ENCODE measurements at places on chromosomes 16 and 17.

DNA sequence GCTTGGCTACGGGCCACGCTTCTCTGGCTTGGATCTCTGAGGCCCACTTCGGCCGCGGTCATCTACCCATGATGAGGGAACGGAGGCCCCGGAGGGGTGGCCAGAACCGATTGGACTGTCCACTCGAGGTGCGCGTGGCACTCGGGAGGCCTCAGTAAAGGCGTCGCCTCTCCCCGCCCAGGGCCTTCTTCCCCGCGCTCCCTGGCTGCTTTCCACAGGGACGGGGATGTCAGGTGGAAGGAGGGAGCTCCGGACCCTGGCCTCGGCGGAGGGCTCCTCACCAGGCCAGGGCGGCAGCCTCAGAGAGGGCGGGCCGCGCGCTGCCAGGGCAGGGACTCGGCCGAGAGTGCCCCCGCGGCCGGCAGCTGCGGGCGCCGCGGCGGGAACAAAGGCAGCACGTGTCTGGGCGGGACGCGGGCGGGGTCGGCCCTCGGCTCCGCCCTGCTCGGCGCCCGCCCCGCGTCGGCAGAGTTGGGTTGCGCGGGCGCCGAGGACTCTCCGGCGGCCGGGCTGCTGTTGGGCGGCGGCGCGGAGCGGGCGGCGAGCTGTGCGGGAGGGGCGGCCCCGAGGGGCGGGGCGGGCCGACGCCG is 587 bp upstream of the CDK5R1 start:
- peak; percentile 77 for DNase-seq

DNA sequence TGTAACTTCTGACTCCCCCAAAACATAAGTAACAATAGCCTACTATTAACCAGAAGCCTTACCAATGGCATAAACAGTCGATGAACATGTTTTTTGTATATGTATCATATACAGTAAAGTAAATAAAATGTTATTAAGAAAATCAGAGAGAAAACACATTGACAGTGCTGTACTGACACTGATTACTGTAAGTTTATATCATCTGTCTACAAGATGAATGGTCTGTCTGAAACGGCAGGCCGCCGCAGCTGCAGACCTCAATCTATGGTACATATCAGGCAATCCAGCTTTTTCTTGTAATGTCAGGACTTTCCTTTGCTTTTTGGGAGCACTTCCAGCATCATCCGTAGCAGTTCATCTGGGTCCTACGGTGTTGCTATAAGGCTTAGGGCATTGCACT is 44.2 kb upstream of the RPH3AL start:
- DNase-seq, result no peak

DNA sequence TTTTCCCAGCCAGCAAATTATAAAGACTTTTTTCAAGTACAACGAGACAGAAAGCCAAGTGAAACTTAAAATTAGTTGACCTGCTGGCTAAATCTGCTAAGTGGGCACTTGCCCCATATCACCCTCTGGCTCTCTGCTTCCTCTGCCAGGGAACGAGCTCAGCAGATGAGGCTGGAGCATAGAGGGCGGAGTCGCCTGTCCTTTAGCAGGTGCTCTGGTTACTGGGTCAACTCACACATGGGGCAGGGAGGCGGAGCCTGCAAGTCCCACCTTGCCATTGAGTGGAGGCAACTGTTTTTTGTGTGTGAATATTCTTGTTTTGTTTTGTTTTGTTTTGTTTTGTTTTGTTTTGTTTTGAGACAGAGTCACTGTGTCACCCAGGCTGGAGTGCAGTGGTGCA is 62.5 kb downstream of the EMP2 start:
- DNase-seq, result no peak

DNA sequence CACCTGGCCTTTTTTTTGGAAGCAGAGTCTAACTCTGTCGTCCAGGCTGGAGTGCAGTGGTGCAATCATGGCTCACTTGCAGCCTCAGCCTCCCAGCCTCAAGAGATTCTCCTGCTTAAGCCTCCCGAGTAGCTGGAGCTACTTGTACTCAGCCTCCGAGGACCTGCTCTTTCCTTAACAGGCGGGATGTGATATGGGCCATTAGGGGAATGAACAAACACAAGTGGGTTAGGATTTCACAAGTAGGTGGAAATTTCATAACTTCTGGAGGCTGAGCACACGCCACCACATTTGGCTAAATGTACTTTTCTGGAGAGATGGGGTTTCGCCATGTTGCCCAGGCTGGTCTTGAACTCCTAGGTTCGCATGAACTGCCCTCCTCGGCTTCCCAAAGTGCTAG is 4.1 kb downstream of the PAM16 start:
- no peak for DNase-seq

DNA sequence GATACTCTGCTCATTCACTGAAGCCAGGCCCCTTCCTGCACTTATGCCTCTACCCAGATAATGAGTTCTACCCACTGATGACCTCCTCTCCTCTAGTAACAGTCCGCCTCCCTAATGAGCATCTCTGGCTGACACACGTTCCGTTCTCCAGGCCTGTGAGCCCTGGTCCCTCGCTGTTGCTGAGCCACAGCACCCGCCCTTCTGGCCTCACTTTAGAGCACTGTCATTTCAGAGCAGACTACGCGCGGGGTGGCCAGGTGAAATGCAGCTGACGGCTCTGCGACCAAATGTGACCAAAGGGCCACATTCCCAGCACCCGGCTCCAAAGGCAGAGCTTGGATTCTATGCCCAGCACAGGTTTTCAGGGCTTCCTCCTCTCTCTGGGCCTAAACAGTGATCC is 13.8 kb downstream of the PSMD3 start:
- DNase-seq, result no peak

- DNase-seq, result no peak
These were observed 2.4 kb upstream of the VAC14 start for GRCh38 chr16:70803319-70803718.

DNA sequence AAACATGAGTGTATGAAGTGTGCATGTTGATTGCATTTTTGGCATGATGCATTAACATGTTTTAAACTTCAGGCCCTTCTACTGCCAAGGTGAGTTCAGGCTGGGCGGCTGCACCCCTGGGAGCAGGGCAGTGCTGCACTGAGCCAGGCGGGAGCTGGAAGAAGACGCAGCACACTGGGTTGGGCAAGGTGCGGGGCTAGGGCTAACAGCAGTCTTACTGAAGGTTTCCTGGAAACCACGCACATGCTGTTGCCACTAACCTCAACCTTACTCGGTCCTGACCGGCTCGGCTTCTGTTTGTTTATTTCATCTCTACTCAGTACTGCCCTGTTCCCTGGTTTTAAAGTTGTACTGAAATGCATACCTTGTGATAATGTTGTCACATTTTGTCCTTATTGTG is 61.0 kb downstream of the MAP2K4 start:
- DNase-seq, result no peak

DNA sequence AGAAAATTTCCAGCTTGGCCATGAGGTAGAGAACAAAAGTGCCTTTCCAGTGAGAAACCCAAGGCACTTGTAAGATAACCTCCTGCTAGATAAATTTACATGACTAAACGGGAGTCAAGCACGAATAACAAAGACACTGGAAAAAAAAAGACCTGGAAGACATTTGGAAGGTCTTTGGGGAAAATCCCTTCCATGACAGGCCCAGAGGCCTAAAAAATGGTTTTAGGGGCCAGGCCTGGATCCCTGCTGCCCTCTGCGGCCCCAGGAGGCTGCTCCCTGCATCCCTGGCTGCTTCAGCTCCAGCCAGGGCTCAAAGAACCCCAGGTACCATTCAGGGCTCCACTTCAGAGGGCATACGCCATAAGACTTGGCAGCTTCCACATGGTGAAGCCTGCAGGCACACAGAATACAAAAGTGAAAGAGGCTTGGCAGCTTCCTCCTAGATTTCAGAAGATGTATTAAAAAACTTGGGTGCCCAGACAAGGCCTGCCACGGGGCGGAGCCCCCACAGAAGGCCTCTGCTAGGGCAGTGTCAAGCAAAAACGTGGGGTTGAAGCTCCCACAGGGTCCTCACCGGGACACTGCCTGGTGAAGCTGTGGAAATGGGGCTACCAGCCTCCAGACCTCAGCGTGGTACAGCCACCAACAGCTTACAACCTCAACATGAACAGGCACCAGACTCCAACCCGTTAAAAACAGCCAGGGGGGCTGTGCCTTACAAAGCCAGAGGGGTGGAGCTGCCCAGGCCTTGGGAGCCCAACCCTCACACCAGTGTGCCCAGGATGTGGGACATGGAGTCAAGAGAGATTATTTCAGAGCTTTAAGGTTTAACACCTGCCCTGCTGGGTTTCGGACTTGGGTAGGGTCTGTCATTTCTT is 77.1 kb downstream of the SDK2 start:
- no peak for DNase-seq

DNA sequence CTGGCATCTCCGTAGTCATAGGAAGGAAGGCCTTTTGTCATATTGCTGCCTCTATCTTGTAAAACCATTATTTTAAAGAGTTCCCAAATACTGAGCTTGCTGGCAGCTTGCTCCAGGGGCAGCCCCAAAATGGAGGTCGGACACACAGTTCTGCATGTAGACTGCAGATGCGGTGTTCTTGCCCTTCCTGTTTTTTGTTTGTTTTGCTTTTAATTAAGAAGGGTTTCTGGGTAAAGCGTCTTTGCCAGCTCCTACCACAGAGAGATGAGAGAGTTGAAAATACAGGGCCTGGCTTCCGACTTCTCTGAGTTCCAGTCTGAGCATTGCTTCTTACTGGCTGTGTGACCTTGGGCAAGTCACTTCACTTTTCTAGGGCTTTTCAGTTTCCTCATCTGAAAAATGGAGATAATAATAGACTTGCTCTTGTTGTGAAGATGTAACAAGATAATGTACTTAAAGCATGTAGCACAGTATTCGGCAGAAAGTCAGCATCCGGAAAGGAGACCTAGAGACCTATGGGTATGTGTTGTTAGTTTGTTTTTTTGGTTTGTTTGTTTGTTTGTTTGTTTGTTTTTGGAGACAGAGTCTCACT is 67.8 kb upstream of the GSE1 start:
- no peak for DNase-seq

DNA sequence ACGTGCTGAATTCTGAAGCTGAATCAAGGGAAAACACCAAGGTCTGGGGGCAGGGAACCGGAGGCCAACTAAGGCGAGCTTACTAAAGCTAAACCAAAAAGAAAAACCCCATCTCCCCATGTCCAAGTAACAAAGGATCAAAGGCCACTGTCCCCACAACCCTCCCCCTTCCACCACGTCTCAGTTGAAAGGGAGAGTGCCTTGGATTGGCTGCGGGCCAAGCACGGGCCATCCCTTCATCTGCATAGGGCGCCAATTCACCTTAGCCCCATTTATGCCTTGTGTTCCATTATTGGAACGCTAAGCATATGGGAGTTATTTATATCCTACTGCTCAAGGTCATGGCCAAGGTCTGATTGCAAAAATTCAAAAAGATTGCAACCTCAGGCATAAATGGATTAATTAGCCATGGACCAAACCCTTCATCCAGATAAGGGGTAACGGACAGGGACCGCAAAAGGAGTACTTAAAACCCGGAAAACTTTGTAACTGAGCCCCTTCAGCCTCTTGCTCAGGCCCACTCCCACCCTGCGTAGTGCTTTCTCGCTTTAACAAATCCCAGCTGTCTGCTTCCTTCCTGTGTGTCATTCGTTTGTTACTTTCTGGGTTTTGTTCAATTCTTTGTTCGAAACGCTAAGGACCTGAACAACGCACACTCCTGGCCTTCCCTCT is 740 bp upstream of the ATP6V0D1 start:
- DNase-seq, result peak; percentile 43

DNA sequence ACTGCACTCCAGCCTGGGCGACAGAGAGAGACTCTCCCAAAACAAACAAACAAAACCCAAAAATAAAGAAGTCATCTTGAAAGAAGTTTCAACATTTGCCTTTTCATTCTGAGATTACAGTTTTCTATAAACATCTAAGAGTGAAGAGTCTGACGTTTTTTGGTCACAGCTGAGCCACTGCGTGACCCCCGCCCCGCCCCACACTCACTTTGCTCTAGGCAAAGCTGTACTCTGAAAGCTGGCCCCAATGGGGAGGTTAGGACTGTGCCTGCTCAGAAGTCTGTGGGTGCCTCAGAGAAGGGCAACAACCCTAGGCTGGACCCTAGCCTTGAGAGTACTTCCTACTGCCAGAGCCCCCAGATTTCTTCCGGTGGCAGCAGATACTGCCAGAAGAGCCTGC is 19.3 kb downstream of the CYB5D2 start:
- no peak for DNase-seq

DNA sequence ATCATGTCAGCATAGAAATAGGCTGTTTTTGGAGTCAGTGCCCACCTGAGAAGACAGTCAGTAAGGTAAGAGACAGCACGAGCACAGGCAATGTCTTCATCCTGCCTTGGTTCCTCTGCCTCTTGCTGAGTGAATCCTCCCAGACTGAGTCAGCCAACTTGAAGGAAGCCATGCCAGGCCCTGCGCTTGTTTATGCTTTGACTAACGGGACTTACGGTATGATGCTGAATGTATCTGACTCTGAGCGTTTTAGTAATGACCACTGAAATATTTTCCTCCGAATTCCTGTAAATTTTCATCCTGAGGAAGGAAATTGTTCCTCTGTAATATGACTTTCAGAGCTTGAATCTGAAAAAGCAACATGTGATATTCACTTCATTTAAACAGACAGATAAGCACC is 18.0 kb downstream of the C17orf67 start:
- DNase-seq, result peak; percentile 75

- no peak for DNase-seq
These were observed 4.2 kb downstream of the CEP112 start for GRCh38 chr17:66187718-66188117.

GRCh38 chr17:56868716-56869115 is 34.8 kb downstream of the DGKE start:
- DNase-seq, result no peak

- peak; percentile 75 for DNase-seq
These were observed 76.4 kb downstream of the KCNJ12 start for GRCh38 chr17:21452377-21453143.

GRCh38 chr16:1096169-1097082 is at the start of gene C1QTNF8:
Gene C1QTNF8 (minus strand): TSS chr16:1096244. CDS start chr16:1094922, 1,322 bp downstream.
- no peak for DNase-seq
